ENCODE measurements at places on chromosomes 3 and 15. TPM values are rescaled to one million over a fixed set of nuclear protein-coding genes. Genes with fewer than 3 reads are reported as not detected.

TUSC7 gene
- not detected for total RNA-seq

CYP1A2 gene
- not detected for total RNA-seq

CCDC71 gene
- total RNA-seq, result 24.7 TPM

CHRNA5 gene
- total RNA-seq, result 6.6 TPM

RHOV gene
- total RNA-seq, result 8.1 TPM

MCF2L2 gene
- total RNA-seq, result 57.3 TPM

All from parietal lobe (tissue), 2 donors.